Hepatocyte (in vitro differentiated cells): ENCODE measurements at places on chromosomes 5 and 9. TPM values are rescaled to one million over a fixed set of nuclear protein-coding genes. Genes with fewer than 3 reads are reported as not detected.

- no peak for DNase-seq
Observed at GRCh38 chr5:82109013-82109412, 137.2 kb downstream of the ATG10 start.

GRCh38 chr5:155507363-155507762, 493.8 kb downstream of the KIF4B start:
- no peak for DNase-seq

DNA sequence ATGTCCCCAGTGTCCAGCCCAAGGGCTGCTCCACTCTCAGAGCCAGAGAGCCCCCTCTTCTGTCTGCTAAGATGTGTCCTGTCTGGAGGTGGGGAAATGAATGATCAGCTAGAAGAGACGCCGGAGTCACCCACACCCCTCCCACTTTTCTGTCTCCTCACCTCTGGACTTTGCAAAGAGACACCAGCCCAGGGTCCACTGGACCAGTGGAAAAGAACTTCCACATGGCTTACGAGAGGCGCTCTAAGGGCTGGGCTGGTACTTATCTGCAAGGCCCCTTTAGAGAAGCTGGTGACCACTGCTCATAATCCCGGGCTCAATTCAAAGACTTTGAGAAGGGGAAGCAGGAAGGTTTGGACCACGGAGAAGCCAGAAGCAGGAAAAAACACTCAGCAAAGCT, 9.2 kb downstream of the NR5A1 start:
- DNase-seq = no peak

DNA sequence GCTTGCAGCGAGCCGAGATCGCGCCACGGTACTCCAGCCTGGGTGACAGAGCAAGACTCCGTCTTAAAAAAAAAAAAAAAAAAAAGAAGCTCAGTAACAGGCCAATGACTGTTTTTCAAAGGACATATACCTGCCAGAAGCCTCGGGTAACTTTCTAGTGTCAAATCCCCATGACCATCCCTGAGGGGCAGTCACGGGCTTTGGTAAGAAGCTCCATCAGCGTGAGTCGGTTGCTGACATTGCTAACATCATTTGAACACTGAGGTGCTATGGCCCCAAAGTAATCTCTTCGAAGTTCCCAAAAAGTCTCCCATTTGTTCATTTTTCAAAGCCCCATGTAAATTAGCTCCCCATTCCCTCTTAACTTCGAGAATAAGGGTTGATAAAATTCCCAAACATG, 11.6 kb downstream of the NAIP start:
- DNase-seq = no peak

GRCh38 chr5:32042551-32042961, 131.6 kb downstream of the GOLPH3 start:
- DNase-seq = no peak

The CLIC3 gene
- total RNA-seq = 6.6 and 9.9 TPM in 2 replicates

DNA sequence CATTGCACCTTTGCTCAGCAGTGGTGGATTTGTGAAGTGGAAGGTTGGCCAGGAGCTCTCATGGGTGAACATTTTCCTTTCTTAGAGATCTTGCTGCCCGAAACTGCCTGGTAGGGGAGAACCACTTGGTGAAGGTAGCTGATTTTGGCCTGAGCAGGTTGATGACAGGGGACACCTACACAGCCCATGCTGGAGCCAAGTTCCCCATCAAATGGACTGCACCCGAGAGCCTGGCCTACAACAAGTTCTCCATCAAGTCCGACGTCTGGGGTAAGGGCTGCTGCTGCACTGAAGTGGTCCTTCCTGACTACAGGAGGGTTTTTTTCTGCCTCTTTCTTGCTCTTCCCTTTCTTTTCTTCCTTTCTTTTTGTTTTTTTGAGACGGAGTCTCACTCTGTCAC, 21.8 kb downstream of the QRFP start:
- no peak for DNase-seq

GRCh38 chr5:177426566-177427210, at the start of gene GRK6:
TSS of gene GRK6 (plus strand) at chr5:177426676. CDS start at chr5:177426846, 170 bp downstream.
- peak; percentile 73 for DNase-seq

DNA sequence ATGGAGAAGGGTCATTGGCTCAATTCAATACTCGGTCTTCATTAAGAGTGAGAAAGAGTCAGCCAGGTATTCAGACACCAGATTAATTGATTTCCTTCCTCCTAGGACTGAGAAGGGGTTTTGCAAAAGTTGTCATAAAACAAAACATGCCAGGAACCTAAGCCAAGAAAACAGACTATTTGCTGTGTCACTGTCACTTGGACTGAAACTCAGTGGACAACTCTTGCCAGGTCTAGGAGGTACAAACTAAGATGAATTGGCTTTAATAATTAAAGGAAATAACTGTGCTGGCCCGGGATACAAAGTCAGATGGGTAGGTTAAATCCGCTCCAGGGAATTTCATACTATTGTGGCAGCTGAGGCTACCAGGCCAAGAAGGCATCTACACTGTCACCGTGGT, 71.1 kb upstream of the TBC1D9B start:
- no peak for DNase-seq
